Adrenal gland (tissue), 19 donors: ENCODE measurements at places on chromosomes 6 and 20. TPM values are rescaled to one million over a fixed set of nuclear protein-coding genes. Genes with fewer than 3 reads are reported as not detected.

The C6orf163 gene
- 1.0 TPM for total RNA-seq

The MUCL3 gene
- not detected for total RNA-seq

DNA sequence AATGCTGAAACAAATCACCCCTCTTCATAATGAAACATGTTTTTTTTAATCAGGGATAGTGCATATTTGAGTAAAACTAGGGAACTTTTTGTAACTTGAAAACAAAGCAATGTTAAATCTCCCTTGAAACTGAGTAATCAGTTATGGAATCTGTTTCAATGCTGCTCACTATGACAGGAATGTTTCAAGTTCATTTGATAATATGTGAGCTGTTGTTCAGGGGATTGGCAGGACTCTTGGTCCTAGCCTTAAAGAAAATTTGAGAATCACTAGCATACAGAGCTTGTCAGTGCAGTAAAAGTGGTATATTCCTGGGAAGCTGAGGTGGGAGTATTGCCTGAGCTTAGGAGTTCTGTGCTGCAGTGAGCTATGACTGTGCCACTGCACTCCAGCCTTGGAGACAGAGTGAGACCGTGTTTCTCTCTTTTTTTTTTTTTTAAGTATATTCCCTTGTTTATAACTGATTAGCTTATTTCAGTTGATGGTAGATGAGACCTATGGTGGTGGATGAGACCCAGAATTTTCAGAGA, 21.6 kb upstream of the CALHM6 start:
- peaks cover 5% of the 10 kb centered on the region for H3K36me3 ChIP-seq
- DNase-seq, result no peak
- H3K27ac ChIP-seq, result no peak overlapping the region
- H3K4me1 ChIP-seq, result no peaks in the 10 kb centered on the region
- no peaks in the 10 kb centered on the region for H3K27me3 ChIP-seq
- no peak overlapping the region for H3K4me3 ChIP-seq

- H3K4me3 ChIP-seq, result no peak overlapping the region
- H3K27me3 ChIP-seq, result no peaks in the 10 kb centered on the region
- peaks cover 12% of the 10 kb centered on the region for H3K4me1 ChIP-seq
- DNase-seq, result peak; percentile 59
These were observed 46.0 kb upstream of the PTPN1 start for GRCh38 chr20:50464026-50464724.

DNA sequence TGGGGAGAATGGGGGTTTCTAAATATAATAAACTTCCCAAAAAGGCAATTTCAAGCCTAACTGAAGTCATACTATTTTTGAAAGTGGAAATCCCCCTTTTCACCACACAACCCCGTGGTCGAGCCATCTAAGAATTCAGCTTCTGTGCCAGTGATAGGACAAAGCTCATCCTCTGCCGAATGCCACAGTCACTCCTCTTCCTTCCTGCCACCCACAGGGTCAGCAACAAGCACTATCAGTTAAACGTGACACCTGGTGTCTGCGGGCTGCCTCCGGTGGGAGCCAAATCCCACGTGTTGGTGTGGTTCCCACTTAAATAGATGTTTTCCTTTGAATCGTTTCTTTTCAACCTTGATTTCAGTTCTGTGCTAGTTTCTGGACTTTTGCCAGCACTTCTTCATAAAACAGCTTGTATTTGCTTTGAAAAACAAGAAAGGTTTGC, 60.7 kb downstream of the TNFAIP3 start:
- DNase-seq, result no peak
- H3K4me3 ChIP-seq, result no peak overlapping the region
- H3K36me3 ChIP-seq, result no peaks in the 10 kb centered on the region
- peaks cover 4% of the 10 kb centered on the region for H3K4me1 ChIP-seq

GRCh38 chr6:169776379-169776778, 25.0 kb downstream of the ERMARD start:
- no peaks in the 10 kb centered on the region for H3K27me3 ChIP-seq
- H3K36me3 ChIP-seq, result no peaks in the 10 kb centered on the region
- peak; percentile 39 for DNase-seq
- no peaks in the 10 kb centered on the region for H3K4me1 ChIP-seq
- no peak overlapping the region for H3K27ac ChIP-seq

DNA sequence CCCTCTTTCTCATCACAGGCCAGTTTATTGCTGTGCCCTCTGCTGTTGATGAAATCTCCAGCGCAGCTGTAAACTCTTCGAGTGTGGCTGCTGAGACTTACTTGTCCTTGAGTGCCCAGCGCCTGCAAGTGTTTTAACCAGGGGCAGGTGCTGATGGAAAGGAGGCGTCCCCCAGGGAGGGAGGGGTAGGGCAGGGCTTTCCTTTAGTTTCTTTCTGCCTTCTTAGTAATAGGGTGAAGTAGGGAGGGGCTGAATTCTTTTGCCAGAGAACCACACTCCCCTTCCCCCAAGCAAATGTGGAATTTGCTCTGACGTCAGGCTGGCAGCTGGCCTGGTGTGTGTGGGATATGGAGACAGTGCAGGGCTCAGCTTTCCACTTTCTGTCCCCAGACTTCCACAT, 61.2 kb downstream of the IGF2R start:
- peak overlapping the region; percentile 59 for H3K27ac ChIP-seq
- H3K4me1 ChIP-seq, result peaks cover 14% of the 10 kb centered on the region
- DNase-seq, result peak; percentile 91
- no peak overlapping the region for H3K4me3 ChIP-seq
- no peaks in the 10 kb centered on the region for H3K27me3 ChIP-seq

DNA sequence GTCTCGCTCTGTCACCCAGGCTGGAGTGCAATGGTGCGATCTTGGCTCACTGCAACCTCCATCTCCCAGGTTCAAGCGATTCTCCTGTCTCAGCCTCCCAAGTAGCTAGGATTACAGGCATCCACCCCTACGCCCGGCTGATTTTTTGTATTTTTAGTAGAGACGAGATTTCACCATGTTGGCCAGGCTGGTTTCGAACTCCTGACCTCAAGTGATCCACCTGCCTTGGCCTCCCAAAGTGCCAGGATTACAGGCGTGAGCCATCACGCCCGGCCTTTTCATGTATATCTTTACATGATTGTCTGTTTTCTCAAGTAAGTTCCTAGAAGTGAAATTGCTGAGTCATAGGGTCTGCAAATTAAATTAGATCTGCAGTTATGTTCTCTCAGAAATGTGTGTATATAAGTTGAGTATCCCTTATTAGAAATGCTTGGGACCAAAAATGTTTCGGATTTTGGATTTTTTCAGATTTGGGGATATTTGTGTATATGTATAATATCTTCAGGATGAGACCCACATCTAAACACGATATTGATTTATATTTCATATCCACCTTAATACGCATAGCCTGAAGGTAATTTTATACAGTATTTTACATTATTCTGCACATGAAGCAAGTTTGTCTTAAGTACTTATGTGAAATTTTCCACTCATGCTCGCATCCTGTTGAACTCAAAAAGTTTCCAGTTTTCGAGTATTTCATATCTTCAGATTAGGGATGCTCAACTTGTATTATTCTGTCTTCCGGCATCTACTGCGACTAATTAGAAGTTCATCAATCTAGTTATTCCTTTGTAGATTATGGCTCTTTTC, 40.4 kb downstream of the TAB2 start:
- no peaks in the 10 kb centered on the region for H3K27me3 ChIP-seq
- H3K27ac ChIP-seq, result no peak overlapping the region
- H3K36me3 ChIP-seq, result no peaks in the 10 kb centered on the region
- DNase-seq, result no peak

DNA sequence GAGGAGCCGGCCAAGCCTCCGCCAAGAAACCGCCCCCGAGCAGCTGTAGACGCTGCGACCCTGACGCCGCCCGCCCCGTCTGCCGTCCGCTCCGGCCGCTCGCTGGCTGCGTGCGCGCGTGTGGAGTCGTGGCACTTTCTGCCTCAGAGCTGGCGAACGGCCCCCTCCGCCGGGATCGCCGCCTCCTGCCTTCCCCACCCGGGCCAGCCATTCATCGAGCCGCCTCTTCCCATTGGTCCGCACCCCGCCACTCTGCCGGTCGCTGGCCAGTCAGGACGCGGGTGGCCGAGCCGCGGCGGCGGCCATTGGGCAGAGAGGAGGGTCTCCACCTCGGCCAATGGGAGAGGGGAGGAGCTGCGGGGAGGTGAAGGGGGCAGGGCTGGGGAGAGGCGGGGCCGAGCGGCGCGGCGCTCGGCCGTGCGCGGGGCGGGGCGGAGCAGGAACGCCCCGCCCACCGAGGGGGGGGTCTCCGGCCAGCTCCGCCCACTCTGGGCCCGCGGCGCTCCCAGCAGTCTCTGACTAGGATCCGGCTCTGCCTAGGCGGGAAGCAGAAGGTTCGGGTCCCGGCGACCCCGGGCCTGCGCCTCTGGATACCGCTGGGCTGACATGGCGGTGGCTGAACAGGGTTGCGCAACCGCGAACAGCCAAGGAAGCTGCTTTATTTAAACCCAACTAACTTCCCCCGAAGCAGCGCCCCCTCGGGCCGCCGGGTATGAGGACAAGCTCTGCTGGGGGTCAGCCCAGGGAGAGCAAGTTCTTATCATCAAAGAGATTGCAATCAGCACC, at the start of gene RRBP1:
Gene RRBP1, minus strand, starts transcription at position 140 of the 786 bp plus-strand sequence. CDS start 21,735 bp downstream, outside the sequence.
- H3K27ac ChIP-seq, result peak within 1 kb of the TSS; percentile 42
- peak within 1 kb of the TSS; percentile 41 for H3K4me3 ChIP-seq
- DNase-seq, result peak; percentile 99
- no peaks in the 10 kb centered on the region for H3K27me3 ChIP-seq
- peaks cover 20% of the 10 kb centered on the region for H3K4me1 ChIP-seq
- no peaks in the 10 kb centered on the region for H3K36me3 ChIP-seq

GRCh38 chr6:154474648-154475428, 35.6 kb downstream of the CNKSR3 start:
- no peak overlapping the region for H3K27ac ChIP-seq
- no peak for DNase-seq
- no peak overlapping the region for H3K4me3 ChIP-seq
- no peaks in the 10 kb centered on the region for H3K27me3 ChIP-seq

DNA sequence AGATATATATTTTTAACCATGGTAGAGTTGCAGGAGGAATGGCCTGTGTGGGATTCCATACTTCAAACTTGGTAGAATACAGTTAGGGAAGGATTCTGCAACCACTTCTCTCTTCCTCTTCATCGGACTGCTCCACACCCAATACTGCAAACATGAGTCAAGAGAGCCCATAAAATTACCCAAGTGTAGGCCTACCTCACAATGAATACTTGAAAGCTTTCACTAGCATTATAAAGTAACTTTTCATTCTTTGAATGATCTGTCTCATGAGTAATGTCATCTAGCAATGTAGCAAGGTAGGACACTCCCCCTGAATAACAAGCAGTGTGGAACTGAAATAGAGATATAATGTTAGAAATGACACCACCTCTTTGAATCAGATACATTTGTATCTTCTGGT, 79.4 kb downstream of the FOXC1 start:
- no peak for DNase-seq
- H3K4me1 ChIP-seq, result no peaks in the 10 kb centered on the region
- no peaks in the 10 kb centered on the region for H3K36me3 ChIP-seq

GRCh38 chr20:31710423-31711108, 12.1 kb downstream of the BCL2L1 start:
- H3K27me3 ChIP-seq, result no peaks in the 10 kb centered on the region
- H3K4me3 ChIP-seq, result no peak overlapping the region
- peaks cover 67% of the 10 kb centered on the region for H3K4me1 ChIP-seq
- DNase-seq, result no peak

DNA sequence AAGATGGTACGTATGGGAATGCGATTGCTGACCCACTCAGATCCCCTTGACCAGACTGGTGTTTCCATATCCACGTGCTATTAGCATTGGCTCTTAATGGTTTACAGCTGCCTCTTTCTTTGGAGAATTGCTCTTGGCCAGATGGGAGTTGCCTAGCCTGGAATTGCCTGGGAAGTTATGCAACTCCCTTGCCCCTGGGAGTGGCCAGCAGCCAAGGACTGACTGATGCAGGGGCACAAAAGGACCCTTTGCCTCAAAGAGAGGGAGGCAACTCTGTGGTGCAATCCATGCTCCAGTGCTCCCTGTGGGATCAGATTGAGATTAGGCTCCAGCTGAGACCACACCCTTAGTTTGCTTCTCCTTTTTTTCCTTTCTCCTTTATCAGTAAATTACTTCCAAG, 203.5 kb upstream of the JAG1 start:
- peak; percentile 17 for DNase-seq
- H3K27me3 ChIP-seq, result no peaks in the 10 kb centered on the region
- no peaks in the 10 kb centered on the region for H3K4me1 ChIP-seq
- no peak overlapping the region for H3K27ac ChIP-seq
- no peaks in the 10 kb centered on the region for H3K36me3 ChIP-seq

DNA sequence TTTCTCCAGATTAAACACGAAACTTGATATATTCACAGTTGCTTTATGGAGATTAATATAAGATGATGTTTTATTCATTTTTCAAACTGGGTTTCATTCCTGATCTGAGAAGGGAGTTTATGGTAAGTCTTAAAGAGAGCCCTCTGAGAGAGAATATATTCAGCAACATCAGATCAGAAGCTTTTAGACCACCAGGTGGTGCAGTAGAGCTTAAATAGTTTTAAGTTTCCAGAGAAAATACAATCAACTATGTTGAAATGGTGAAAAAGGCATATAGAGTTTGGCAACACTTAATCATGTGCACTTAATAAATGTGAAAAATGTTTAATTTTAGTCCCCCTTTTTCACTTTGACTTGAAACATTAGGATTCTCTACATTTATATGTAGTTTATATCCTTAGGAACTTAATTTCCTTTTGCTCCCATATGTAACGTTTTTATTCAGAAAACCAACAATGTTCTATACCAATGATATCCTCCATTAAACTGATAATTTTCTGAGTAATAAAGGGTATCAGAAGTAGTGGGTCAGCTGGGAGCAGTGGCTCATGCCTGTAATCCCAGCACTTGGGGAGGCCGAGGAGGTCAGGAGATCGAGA, 86.4 kb upstream of the CLDN20 start:
- H3K27me3 ChIP-seq, result no peaks in the 10 kb centered on the region
- peak; percentile 77 for DNase-seq
- H3K27ac ChIP-seq, result no peak overlapping the region
- H3K36me3 ChIP-seq, result no peaks in the 10 kb centered on the region

DNA sequence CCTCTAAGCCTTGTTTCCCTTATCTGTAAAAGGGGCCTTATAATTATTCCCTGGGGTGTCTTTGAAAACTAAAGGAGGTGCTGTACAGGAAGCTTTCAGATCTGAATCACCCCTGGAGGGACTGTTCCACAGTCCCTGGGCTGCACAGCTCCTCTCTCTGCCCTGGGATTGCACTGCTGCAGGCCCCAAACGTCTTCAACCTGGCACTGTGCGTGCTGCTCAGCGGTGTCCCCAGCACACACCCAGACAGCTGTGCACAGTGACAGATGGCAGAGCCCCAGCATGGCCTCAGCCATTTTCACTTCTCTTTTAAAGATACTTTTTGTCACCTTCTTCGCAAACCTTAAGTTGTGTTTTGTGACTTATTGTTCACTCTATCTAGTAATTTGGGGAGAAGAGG, 50.7 kb upstream of the INSM1 start:
- no peak overlapping the region for H3K27ac ChIP-seq
